ENCODE measurements at places on chromosomes 6 and 20.

GRCh38 chr6:79544939-79545450, 7.8 kb upstream of the LCA5 start:
- no peak overlapping the region for H3K4me3 ChIP-seq
- H3K27ac ChIP-seq, result peak overlapping the region; percentile 59
- H3K36me3 ChIP-seq, result no peaks in the 10 kb centered on the region
- H3K4me1 ChIP-seq, result peaks cover 28% of the 10 kb centered on the region
- H3K27me3 ChIP-seq, result no peaks in the 10 kb centered on the region
- peak; percentile 53 for DNase-seq

- H3K27me3 ChIP-seq, result no peaks in the 10 kb centered on the region
- H3K36me3 ChIP-seq, result no peaks in the 10 kb centered on the region
- H3K27ac ChIP-seq, result no peak overlapping the region
- H3K4me3 ChIP-seq, result no peak overlapping the region
- no peaks in the 10 kb centered on the region for H3K4me1 ChIP-seq
Observed at GRCh38 chr6:116726947-116727346, 38.6 kb downstream of the FAM162B start.

DNA sequence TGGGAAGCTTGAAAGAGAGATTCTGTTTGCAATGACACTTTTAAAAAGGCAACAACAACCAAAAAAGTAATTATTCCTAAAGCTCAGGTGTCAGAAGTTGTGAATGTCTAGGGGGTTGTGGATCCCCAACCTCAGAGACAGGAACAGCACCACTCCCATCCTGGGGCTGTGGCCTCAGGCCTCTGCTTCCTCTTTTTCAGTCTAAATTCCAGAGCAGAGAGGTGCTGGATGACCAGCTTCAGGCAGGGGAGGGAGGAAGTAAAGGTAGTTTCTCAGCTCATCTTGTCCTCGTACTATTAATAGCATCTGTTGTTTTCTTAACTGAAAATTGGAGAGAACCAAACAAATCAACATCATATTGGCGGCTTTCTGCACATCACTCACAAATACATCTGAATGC, 8.3 kb downstream of the NT5E start:
- H3K27me3 ChIP-seq, result no peaks in the 10 kb centered on the region
- no peaks in the 10 kb centered on the region for H3K36me3 ChIP-seq
- H3K27ac ChIP-seq, result peak overlapping the region; percentile 37
- no peak overlapping the region for H3K4me3 ChIP-seq

DNA sequence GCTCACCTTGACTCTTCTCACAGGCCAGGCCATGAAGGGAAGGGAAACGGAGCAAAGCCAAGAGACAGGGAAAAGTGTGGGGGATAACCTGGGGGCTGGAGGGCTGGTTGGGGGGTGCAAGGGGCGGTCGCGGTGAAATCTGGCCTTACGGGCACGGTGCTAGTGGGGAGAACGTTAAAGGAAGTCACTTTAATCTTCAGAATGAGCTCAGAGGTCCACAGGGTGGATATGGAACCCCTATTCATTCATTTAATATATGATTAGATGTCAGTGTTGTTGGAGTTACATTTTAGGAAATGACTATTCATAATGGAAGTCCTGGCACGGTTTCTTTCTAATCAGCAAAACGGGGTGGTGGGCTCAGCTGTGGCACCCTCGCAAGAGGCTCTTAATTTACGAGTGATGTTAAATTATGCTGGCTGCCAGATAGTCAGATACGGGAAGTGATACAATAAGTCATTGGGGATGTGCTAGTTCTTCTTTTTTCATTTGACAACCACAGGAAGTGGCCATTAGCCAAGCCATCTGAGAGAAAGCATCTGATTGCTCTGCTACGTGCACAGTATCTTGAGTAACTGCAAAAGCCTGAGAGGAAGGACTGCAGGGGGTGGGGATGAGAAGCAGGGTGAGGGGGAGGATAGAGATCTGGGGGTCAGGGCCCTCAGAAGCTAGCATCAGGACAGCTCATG, 253.0 kb downstream of the QKI start:
- H3K36me3 ChIP-seq, result no peaks in the 10 kb centered on the region
- H3K4me1 ChIP-seq, result no peaks in the 10 kb centered on the region
- no peak overlapping the region for H3K27ac ChIP-seq

GRCh38 chr6:114342826-114343781, at the start of gene HS3ST5:
HS3ST5 (minus strand) TSS chr6:114343023; CDS start chr6:114062845, 280,178 bp downstream.
- no peaks in the 10 kb centered on the region for H3K36me3 ChIP-seq
- peak within 1 kb of the TSS; percentile 47 for H3K4me3 ChIP-seq
- no peak within 1 kb of the TSS for H3K27ac ChIP-seq
- peaks cover 52% of the 10 kb centered on the region for H3K27me3 ChIP-seq

DNA sequence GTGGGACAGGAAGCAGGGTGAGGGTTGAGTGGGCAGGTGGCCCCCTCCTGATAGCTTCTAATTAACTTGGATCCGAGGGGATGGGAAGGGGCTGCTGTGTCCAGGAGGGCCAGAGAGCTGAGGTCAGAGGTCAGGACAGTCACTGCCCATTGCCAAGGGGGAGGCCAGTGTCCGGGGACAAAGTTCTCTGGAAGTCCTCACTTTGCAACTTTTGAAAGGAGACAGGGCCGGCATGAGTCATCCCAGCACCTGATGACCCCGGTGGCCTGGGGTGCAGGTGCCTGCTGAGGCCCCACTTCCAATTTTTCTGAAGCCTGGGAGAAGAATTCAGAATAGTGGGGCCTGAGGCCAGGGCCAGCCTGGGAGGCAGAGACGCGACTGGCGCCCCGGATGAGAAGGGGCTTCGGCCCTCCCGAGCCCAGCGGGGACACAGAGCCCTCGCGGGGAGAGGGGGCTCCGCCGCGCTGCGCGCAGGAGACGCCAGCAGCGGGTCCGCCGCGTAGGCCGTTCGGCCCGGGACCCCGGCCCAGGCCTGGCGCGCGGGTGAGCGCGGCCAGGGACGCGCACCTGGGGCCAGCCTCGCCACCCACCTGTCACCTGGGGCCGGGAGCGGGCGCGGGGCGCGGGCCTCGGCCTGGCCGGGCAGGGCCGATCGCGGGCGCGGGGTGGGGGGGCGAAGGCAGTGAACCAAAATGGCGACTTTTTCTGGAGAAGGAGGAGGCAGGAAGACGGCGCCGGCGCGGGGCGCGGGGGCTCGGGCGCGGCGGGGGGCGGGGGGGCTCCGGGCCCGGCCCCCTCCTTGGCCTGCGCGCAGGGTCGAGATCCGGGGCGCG, 586 bp downstream of the ZNF512B start:
- no peaks in the 10 kb centered on the region for H3K36me3 ChIP-seq
- peaks cover 13% of the 10 kb centered on the region for H3K27me3 ChIP-seq
- H3K27ac ChIP-seq, result peak overlapping the region; percentile 74
- H3K4me3 ChIP-seq, result peak overlapping the region; percentile 66
- peak; percentile 25 for DNase-seq

DNA sequence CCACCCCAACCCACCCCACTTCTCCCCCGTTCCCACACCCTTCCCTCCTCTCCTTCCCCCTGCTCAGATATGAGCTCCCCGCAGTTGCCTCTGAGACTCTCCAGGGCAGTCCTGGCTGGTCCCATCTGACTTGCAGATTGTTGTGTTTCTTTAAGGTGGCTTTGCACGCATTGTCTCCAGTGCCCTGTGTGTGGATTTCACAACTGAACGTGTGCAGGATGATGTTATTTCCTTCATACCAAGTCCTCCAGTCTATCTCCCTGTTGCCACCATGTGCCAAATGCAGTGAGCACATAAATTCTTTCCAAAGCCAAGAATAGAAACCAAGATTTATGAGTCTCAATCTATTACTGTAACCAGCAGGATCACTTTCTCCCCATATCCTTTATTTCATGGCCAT, 79.1 kb downstream of the TMEM242 start:
- no peak overlapping the region for H3K27ac ChIP-seq
- H3K4me1 ChIP-seq, result peaks cover 23% of the 10 kb centered on the region
- H3K4me3 ChIP-seq, result no peak overlapping the region
- DNase-seq, result no peak
- H3K36me3 ChIP-seq, result no peaks in the 10 kb centered on the region
- no peaks in the 10 kb centered on the region for H3K27me3 ChIP-seq

GRCh38 chr6:11909696-11910132, 102.4 kb upstream of the HIVEP1 start:
- DNase-seq, result no peak
- H3K4me3 ChIP-seq, result no peak overlapping the region
- H3K27ac ChIP-seq, result no peak overlapping the region

DNA sequence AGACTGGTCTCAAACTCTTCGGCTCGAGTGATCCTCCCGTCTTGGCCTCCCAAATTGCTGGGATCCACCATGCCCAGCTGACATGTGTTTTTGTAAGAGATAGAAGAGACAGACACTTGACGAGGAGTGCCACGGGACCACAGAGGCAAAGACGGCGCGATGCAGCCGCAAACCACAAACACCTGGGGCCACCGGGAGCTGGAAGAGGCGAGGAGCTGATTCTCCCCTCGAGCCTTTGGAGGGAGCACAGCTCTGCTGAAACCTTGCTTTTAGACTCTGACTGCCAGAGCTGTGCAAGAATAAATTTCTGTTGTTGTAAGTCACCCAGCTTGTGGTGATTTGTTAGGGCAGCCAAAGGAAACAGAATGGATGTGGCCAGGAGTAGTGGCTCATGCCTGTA, 46.9 kb downstream of the TFAP2C start:
- no peaks in the 10 kb centered on the region for H3K27me3 ChIP-seq
- no peak overlapping the region for H3K4me3 ChIP-seq
- no peaks in the 10 kb centered on the region for H3K36me3 ChIP-seq
- H3K27ac ChIP-seq, result no peak overlapping the region
- H3K4me1 ChIP-seq, result no peaks in the 10 kb centered on the region

GRCh38 chr6:46116289-46116688, 13.5 kb upstream of the ENPP4 start:
- DNase-seq, result no peak
- no peak overlapping the region for H3K27ac ChIP-seq
- no peaks in the 10 kb centered on the region for H3K4me1 ChIP-seq
- no peaks in the 10 kb centered on the region for H3K27me3 ChIP-seq
- H3K36me3 ChIP-seq, result no peaks in the 10 kb centered on the region
- H3K4me3 ChIP-seq, result no peak overlapping the region

DNA sequence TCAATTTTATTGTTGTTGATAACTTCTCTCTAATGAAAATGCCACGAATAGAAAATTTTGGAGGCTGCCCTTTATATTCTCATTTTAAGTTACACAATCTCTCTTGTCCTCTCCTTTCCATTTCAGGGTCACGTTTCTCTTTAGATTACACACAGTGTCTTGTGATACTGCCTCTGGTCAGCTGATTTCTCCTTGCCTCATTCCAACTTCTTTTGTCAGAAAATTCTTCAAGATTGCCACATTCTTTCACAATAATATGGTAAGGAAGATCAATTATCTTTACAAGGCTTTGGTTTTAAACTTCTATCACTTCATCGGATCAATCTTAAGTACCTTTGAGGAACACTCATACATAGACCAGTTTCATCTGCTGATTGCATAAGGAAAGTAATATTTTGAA, 370.3 kb downstream of the RFPL4B start:
- H3K27me3 ChIP-seq, result no peaks in the 10 kb centered on the region
- no peaks in the 10 kb centered on the region for H3K4me1 ChIP-seq
- no peak overlapping the region for H3K4me3 ChIP-seq
- DNase-seq, result no peak
- no peak overlapping the region for H3K27ac ChIP-seq

All from transverse colon (tissue), 4 donors.